CD8-positive, alpha-beta memory T cell (primary cell): ENCODE measurements at places on chromosomes 11 and 22. TPM values are rescaled to one million over a fixed set of nuclear protein-coding genes. Genes with fewer than 3 reads are reported as not detected.

DNA sequence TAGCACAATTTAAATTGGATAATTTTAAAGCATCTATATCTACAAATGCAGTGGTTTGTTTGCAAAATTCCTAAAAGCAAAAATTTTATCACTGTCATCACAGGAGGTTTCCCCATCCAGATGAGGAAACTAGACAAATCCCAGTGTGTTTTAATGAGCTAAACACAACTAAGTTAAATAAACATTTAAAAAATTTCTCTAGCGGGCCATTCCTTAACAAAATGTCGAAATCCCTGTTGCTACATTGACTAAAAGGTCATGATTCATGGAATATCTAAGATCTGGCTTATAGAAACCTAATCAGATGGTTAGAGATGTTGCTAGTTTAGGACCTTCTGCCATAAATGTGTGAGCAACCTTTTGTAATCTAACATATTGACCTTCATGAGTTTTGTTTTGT is 107.3 kb upstream of the BDNF start:
- H3K4me3 ChIP-seq, result no peak overlapping the region
- H3K4me1 ChIP-seq, result no peaks in the 10 kb centered on the region
- H3K36me3 ChIP-seq, result no peaks in the 10 kb centered on the region

DNA sequence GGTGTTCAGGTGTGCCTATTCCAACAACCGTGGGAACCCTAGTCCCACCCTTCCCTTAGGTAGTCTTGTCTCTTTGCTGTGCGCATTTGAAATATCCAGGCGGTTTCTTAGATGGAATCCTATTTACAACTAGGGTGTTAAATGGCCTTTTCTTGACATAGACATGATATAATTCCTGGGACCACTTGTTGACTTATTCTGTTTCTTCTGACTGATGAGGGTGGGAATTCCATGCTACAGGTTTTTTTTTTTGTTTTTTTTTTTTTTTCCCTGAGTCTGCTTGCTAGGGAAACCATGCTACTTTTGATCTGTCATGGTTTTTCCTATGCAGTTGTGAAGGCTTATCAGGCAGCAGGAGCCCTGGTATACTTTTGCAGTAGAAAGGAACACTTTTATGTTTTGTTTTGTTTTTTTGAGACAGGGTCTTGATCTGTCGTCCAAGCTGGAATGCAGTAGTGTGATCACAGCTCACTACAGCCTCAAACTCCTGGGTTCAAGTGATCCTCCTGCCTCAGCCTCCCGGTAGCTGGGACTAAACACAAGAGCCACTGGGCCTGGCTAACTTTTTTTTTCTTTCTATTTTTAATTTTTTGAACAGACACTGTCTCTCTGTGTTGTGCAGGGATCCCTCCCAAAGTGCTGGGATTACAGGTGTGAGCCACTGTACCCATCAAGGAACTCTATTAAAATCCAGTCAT is 1.5 kb downstream of the STIM1 start:
- H3K4me1 ChIP-seq, result peaks cover 75% of the 10 kb centered on the region
- no peaks in the 10 kb centered on the region for H3K36me3 ChIP-seq
- peak overlapping the region; percentile 80 for H3K4me3 ChIP-seq
- DNase-seq, result no peak
- no peaks in the 10 kb centered on the region for H3K27me3 ChIP-seq

DNA sequence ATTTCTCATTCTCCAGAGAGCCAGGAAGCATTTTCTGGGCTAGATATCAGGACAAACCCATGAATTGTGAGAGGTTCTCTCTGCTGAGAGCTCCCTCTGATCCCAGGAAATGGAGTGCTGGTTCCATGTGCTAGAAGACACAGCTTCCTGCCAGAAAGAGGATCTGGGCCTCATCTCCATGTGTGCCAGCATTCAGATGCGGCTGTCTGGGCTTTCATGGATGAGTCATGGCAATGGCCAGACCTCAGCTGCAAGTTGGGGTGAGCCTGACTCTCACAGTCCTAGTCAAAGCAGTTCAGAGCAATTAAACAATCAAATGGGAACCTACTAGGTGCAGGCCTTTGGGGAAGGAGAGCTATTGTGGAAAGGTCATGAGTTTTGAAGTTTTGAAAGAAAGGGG is 82.3 kb upstream of the EED start:
- no peaks in the 10 kb centered on the region for H3K36me3 ChIP-seq
- H3K27me3 ChIP-seq, result no peaks in the 10 kb centered on the region
- no peak for DNase-seq
- H3K4me3 ChIP-seq, result no peak overlapping the region
- H3K4me1 ChIP-seq, result no peaks in the 10 kb centered on the region

DNA sequence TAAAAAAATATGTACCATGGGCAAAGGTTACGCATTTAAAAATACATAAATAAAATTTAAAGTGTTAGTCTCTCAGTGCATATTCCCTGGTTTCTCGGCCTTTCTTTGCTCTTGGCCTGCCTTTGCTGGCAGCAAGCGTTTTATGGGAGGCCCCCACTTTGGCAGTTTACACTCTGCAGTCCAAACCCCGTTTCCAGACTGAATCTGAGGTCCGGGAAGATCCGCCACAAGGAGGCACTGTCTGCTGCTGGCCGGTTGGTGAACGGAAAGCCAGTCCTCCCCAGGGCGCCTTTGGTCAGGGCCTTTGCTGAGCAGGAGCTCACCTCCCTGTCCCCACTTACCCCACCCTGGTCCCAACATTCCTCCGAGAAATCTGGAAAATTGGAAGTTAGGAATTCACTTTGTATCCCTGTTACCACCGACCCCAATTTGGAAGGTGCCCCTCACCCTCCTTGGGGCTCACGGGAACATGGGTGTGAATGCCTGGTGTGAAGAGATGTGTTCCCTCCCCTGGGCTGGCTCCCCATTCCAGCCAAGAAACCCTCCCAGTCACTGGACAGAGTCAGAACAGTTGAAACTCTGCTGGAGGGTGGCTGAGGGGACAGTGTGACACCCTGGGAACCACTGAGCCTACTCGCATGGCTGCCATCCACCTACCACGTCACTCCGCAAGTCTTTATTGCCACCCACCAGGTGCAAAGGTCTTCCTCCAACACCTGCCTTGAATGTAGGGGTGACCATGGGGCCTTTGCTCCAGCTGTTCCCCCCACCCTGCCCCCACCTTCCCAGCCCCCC is 9.4 kb upstream of the SF1 start:
- no peak overlapping the region for H3K4me3 ChIP-seq
- no peaks in the 10 kb centered on the region for H3K27me3 ChIP-seq
- H3K4me1 ChIP-seq, result peaks cover 7% of the 10 kb centered on the region
- DNase-seq, result peak; percentile 37

Gene TRIM5
- 10.6 TPM for total RNA-seq

DNA sequence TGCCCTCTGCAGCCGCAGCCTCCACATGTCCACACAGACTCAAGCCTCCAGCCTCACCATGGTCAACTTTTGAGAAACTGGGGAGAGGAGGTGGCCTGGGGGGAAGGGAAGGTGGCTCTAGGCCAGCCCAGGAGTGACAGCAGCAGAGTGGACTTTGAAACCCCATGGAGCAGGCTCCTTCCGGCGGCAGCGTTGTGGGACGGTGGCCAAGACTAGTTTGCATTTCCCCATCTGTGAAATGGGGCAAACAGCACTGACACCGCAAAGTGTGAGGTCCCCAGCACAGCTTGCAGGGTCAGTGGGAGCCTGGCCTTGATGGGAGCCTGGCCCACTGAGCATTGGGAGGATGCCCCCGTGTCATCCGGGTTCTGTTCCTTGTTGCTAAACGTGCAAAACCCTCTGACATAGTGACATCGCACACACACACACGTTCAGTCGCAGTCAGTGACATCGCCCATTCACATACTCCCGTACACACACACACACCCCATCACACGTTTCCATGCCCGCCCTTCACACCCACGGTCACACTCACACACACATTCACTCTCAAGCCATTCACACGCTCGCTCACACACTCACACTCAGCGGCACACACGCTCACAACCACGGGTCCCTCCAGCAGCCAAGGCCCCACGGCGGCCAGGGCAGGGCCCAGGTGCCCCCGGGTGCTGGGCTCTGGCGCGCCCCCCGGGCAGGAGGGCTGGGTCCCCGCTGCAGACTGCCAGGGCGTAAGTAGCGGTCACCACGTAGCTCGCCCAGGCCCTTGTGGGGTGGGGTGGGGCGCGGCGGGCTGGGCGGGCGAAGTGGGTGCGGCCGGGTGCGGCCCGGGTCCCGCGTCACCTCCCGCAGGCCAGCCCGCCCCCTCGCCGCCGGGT is 585 bp downstream of the CYB5R3 start:
- peak; percentile 73 for DNase-seq
- peaks cover 37% of the 10 kb centered on the region for H3K4me1 ChIP-seq
- no peaks in the 10 kb centered on the region for H3K36me3 ChIP-seq
- H3K27ac ChIP-seq, result peak overlapping the region; percentile 88
- no peaks in the 10 kb centered on the region for H3K27me3 ChIP-seq

DNA sequence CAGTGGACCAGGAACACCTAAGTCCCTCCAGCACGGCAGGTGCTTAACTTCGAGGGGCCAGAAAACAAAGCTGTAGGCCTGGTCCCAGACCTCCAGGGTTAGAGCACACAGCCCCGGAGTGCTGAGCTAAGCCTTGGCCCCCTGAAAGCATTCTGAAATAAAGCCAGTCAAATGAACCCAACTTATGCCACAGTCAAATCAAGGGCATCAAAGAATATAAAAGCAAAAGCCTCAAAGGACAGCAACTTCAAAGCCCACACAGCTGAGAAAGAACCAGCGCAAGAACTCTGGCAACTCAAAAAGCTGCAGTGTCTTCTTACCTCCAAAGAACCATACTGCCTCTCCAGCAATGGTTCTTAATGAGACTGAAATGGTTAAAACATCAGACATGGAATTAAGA is 39.1 kb downstream of the TMEM123 start:
- H3K27ac ChIP-seq, result no peak overlapping the region
- peak overlapping the region; percentile 10 for H3K4me3 ChIP-seq
- no peaks in the 10 kb centered on the region for H3K27me3 ChIP-seq
- H3K36me3 ChIP-seq, result no peaks in the 10 kb centered on the region
- DNase-seq, result no peak

GRCh38 chr22:17492247-17492646 is 71.1 kb upstream of the SLC25A18 start:
- no peaks in the 10 kb centered on the region for H3K27me3 ChIP-seq
- no peaks in the 10 kb centered on the region for H3K4me1 ChIP-seq
- H3K36me3 ChIP-seq, result no peaks in the 10 kb centered on the region
- no peak overlapping the region for H3K4me3 ChIP-seq
- DNase-seq, result no peak
- H3K27ac ChIP-seq, result no peak overlapping the region

- H3K4me3 ChIP-seq, result no peak overlapping the region
- no peak for DNase-seq
- peak overlapping the region; percentile 8 for H3K27ac ChIP-seq
- peaks cover 21% of the 10 kb centered on the region for H3K4me1 ChIP-seq
- H3K27me3 ChIP-seq, result peaks cover 5% of the 10 kb centered on the region
Measured at GRCh38 chr22:19984201-19984753, 32.3 kb downstream of the ARVCF start.

Gene EFCAB6
- total RNA-seq, result 0.64 TPM

Gene IFITM10
- total RNA-seq, result 0.95 TPM

DNA sequence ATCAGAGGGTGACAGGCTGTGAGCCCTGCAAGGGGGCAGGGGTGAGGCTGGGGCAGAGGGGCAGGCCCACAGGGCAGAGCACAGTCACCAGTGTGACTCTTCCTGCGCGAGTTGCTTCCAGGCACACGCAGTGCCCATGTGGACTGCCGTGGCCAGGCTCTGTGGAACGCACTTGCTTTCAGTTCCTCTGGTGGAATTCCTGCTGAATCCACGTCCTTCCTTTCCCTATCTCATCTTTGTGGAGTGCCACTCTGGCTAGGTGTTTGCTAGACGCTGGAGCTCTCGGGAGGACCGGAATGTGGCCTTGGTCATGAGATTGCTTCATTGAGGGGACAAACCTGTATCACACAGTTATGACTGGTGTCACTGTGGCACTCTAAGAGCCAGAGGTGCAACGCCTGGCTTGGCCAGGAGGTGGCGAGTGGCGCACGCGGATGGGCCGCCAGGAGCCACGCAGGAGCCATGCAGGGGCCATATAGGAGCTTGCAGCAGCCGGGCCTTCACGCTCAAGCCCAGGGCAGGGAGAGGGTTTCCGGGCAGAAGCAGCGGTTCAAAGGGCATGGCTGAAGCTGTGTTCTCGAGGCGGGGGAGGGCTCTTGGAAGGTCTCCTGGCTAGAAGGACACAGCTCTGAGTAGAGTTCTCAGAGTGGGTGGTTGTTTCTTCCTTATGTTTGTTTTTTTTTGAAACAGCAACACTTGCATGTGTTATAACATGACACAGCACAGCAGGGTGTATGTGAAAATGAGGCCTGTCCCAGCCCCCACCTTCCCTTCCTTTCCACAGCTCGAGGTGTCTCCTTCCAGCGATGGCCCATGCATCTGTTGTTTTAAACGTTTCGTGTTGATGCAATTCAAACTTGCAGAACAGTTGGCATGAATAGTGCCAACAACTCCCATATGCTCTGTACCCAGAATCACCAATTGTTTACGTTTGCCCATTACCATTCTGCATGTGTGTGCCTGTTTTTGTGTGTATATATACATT is 36.2 kb downstream of the TBC1D22A start:
- peak; percentile 58 for DNase-seq
- H3K27me3 ChIP-seq, result no peaks in the 10 kb centered on the region
- no peak overlapping the region for H3K27ac ChIP-seq
- H3K4me3 ChIP-seq, result no peak overlapping the region

- no peaks in the 10 kb centered on the region for H3K27me3 ChIP-seq
- no peak for DNase-seq
- peaks cover 21% of the 10 kb centered on the region for H3K4me1 ChIP-seq
Measured at GRCh38 chr11:126355926-126356897, 726 bp downstream of the ST3GAL4 start.

DNA sequence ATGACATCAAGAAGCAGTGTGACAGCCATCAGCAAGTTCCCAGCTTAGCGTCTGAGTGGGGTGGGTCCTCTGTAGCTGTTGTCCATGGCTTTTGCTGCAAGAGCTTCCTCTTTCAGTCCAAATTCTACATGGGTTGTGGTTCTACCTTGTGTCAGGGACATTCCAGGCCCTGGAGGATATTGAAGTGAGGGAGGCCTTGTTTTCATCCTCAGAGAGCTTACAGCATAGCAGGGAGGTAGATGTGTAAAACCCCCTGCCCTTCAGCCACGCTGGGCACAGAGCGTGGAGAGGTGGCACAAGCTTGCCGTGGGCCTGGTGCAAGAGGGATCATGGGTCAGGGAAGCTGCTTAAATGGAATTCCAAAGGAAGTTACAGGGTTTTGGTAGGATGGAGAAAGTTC is 93.9 kb downstream of the GRIK4 start:
- H3K27me3 ChIP-seq, result no peaks in the 10 kb centered on the region
- H3K4me3 ChIP-seq, result no peak overlapping the region
- no peak for DNase-seq
- no peaks in the 10 kb centered on the region for H3K4me1 ChIP-seq
- no peaks in the 10 kb centered on the region for H3K36me3 ChIP-seq

Gene GAL3ST1
- 0.31 TPM for total RNA-seq

DNA sequence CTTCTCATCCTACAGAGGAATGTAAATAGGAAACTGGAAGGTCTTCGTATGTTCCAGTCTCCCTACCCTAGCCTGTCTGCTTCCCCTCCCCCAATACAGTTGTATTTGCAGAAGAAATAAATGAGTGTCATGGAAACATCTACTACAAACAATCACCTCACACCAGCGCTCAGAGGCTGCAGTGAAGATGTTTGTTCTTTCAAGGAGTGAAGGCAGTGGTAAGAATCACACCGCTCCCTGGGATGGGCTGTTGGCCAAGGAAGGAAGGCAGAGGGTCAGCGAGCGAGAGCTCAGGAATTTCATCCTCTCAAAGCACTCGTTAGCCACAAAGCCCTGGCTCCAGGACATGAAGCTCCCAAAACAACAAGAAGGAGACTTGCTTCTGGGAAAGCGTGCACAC is 1.1 kb upstream of the IGSF9B start:
- no peak overlapping the region for H3K4me3 ChIP-seq
- H3K36me3 ChIP-seq, result no peaks in the 10 kb centered on the region
- H3K4me1 ChIP-seq, result peaks cover 32% of the 10 kb centered on the region
- DNase-seq, result no peak
